ENCODE measurements at places on chromosomes 2 and 18. TPM values are rescaled to one million over a fixed set of nuclear protein-coding genes. Genes with fewer than 3 reads are reported as not detected.

Gene CD8B2
- total RNA-seq: 0.09 TPM

Gene PID1
- 11.3 TPM for total RNA-seq

Gene KIAA2012
- total RNA-seq: 0.37 TPM

DNA sequence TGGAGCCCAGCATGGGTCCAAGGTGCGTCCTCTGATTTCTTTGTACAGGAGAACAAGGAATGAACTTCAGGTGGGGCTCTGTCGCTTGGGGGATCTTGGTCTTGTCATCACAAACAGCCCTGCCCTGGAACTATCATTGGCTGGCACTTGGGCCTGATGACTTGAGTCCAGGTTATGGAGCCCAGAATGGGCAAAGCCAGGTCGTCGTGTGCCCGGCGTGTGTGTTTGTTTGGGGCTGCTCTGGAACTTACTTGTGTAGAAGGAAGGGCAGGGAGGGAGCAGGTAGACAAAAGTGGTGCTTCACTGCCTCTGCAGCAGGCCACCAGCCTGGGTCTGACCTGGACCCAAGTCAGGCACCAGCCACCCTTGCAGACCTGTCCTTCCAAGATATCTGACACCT is 306.3 kb upstream of the HS6ST1 start:
- peak; percentile 18 for DNase-seq
- H3K36me3 ChIP-seq: no peaks in the 10 kb centered on the region
- H3K27me3 ChIP-seq: no peaks in the 10 kb centered on the region
- no peaks in the 10 kb centered on the region for H3K4me1 ChIP-seq
- no peak overlapping the region for H3K27ac ChIP-seq

DNA sequence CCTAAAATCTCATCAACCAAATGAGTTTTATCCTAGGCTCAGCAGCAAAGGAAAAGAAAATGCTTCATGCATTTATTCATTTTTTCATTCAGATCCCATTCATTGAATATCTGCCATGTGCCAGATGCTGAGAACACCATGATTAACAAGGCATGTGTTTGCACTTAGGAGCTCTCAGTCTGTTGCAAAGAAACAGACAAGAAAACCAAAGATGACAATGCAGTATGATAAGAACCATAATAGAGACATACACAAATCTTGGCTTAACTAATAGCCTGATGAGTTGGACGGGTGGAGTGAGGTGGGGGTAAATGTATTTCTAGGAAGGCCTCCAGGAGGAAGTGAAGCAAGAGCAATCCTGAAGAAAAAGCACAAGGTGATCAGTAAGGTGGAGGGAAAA is 177.8 kb upstream of the SCN7A start:
- H3K36me3 ChIP-seq: no peaks in the 10 kb centered on the region
- no peak overlapping the region for H3K27ac ChIP-seq
- no peaks in the 10 kb centered on the region for H3K4me1 ChIP-seq
- H3K4me3 ChIP-seq: no peak overlapping the region
- no peaks in the 10 kb centered on the region for H3K27me3 ChIP-seq

DNA sequence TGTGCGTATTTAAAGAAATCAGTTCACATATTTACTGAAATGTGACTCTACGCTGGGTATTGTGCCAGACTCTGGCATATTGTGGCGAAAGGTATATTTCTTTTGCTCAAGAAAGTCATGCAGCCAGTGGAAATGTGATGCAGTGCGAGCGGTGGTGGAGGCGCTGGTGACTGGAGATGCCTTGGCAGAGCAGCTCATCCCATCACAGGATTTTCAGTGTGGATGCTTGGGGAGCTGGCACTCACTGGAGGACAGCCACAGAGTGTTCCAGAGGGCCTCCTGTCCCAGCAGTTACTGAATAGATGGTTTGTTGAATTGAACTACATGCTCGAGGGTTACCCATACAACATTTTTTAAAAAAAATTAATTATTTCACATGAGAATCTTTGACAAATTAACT is 117.6 kb downstream of the ZNF407 start:
- H3K4me3 ChIP-seq: no peak overlapping the region
- no peak for DNase-seq
- H3K4me1 ChIP-seq: no peaks in the 10 kb centered on the region
- no peaks in the 10 kb centered on the region for H3K36me3 ChIP-seq
- no peaks in the 10 kb centered on the region for H3K27me3 ChIP-seq

DNA sequence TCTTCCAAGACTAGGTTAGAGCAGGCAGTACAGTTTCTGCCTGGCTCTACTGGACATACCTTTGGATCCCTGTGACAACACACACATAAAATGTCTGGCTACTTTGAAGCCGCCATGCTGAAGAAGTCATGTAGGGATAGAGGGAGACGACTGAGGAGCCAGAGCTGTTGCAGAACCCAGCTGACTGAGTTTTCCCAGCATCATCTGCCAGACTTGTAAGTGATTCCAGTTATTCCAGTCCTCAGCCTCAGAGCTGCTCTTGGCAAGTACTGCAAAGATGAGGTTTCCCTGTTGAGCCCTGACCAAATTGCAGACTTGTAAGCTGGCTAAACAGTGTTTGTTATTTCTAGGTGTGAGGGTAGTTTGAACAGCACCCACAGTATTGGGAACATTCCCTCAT is 31.5 kb upstream of the TSPYL6 start:
- H3K27ac ChIP-seq: no peak overlapping the region
- DNase-seq: no peak
- H3K4me1 ChIP-seq: no peaks in the 10 kb centered on the region
- no peak overlapping the region for H3K4me3 ChIP-seq
- no peaks in the 10 kb centered on the region for H3K27me3 ChIP-seq

GRCh38 chr18:52499016-52499415 is 159.0 kb downstream of the DCC start:
- no peaks in the 10 kb centered on the region for H3K27me3 ChIP-seq
- H3K36me3 ChIP-seq: no peaks in the 10 kb centered on the region
- DNase-seq: no peak
- no peak overlapping the region for H3K4me3 ChIP-seq
- no peak overlapping the region for H3K27ac ChIP-seq

DNA sequence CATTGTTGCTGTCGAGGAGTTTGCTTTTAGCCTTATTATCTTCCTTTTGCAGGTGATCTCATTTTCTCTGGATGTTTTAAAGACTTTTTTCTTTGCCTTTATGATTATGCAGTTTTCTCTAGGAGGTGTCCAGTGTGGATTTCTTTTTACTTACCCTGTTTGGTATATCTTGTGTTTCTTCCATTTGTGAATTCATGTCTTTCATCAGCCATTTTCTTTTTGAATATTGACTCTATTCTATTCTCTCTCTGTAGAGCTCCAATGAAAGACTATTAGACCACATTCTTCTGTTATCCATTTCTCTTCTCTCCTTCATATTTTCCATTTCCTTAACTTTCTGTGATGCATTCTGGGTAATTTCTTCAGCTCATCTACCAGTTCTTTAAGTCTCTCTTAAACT is 34.4 kb downstream of the CDK15 start:
- no peak for DNase-seq
- no peak overlapping the region for H3K4me3 ChIP-seq
- H3K27ac ChIP-seq: no peak overlapping the region
- no peaks in the 10 kb centered on the region for H3K4me1 ChIP-seq

- no peaks in the 10 kb centered on the region for H3K27me3 ChIP-seq
- H3K4me3 ChIP-seq: no peak overlapping the region
- no peaks in the 10 kb centered on the region for H3K36me3 ChIP-seq
- peak; percentile 47 for DNase-seq
- H3K4me1 ChIP-seq: peaks cover 17% of the 10 kb centered on the region
Measured at GRCh38 chr2:74558284-74559230, 4.0 kb downstream of the DOK1 start.

DNA sequence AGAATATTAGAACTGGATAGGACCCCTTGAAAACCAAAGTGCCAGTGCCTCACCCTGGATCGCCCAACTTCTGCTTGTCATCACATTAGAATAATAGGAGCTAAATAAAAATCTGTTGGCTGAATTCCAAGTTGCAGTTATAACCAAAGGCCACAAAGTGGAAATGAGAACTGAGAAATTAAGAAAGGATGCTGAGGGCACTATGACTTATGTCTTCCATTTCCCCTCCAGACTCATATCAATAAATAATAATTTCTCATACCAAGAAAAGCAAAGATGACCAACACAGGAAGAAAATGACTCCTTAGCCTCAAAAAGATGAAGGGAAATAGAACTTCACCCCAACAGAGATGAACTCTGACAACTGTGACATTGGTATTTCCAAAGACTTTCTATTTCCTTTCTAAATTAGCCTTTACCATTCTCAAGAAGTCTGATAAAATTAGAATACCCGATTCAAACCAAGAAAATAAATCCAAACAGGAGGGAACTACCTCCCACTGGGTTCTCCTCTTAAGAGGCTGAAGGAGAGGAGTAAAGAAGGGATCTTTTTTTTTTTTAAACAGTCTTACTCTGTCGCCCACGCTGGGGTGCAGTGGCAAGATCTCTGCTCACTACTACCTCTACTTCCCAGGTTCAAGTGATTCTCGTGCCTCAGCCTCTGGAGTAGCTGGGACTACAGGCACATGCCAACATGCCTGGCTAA is 46.5 kb upstream of the EPG5 start:
- no peaks in the 10 kb centered on the region for H3K27me3 ChIP-seq
- no peak overlapping the region for H3K4me3 ChIP-seq
- no peak overlapping the region for H3K27ac ChIP-seq
- DNase-seq: no peak
- no peaks in the 10 kb centered on the region for H3K4me1 ChIP-seq

DNA sequence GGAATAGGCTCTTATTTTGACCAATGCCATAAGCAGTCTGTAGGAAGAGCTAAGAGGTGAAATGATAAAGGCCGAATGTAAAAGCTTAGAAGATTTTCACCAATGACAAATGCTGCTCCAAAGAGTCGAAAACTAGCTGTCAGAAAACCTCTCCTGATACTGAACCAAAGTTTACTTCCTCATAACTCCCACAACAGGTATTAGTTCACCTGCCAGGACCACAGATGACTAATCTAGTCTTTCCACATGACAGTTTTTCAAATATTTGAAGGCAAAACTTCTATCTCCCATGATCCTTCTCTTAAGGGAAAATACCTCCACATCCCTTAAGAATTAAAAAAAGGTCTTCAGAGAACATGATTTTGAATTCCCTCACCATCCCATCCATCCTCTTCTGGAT is 473.2 kb upstream of the SPHKAP start:
- no peaks in the 10 kb centered on the region for H3K36me3 ChIP-seq
- peaks cover 29% of the 10 kb centered on the region for H3K4me1 ChIP-seq
- DNase-seq: no peak
- H3K27ac ChIP-seq: no peak overlapping the region
- H3K4me3 ChIP-seq: no peak overlapping the region

GRCh38 chr2:190075623-190076022 is 13.1 kb upstream of the MSTN start:
- no peak for DNase-seq
- H3K36me3 ChIP-seq: no peaks in the 10 kb centered on the region
- H3K27ac ChIP-seq: no peak overlapping the region
- no peaks in the 10 kb centered on the region for H3K27me3 ChIP-seq
- no peak overlapping the region for H3K4me3 ChIP-seq

DNA sequence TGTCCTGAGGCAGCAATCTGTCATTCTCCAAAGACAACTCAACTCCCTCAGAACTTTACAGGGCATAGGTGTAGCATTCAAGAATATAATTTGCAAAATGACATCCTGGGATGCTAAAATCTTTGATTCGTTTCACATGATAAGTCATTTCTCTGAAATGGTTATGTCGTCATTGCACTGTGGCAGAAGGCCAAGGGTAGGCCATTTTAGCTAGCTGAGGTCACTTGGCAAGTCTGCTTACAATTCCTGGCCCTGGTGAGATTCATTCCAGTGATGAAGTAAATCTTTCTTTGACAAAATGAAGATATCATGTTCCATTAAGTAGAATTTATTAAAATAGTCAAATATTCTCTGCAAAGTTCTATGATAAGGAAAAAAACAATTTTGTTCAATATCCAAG is 1410.3 kb upstream of the LRRTM1 start:
- no peak overlapping the region for H3K4me3 ChIP-seq
- no peak overlapping the region for H3K27ac ChIP-seq

DNA sequence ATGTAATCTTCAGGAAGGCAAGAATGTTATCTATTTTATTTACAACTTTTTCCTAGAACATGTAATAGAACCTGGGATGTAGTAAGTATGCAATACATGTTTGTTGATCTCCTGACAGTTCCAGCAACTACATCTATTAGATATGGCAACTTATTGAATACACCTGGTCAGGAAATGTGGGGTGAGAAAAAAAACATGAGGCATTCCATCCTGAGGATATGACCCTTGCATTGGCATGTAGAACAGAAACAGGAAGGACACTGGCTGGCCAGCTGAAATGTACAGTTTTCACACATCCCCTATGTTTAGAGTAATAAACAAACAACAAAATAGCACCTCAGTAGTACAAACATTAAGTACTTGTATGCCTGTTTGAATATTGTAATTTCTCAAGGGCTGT is 272.6 kb upstream of the NT5C1B start:
- H3K4me1 ChIP-seq: 0 out of 2 replicates have a peak, but pooled peaks cover 3% of the 10 kb centered on the region
- no peak overlapping the region for H3K27ac ChIP-seq
- H3K27me3 ChIP-seq: no peaks in the 10 kb centered on the region
- DNase-seq: no peak
- no peak overlapping the region for H3K4me3 ChIP-seq
- H3K36me3 ChIP-seq: no peaks in the 10 kb centered on the region

DNA sequence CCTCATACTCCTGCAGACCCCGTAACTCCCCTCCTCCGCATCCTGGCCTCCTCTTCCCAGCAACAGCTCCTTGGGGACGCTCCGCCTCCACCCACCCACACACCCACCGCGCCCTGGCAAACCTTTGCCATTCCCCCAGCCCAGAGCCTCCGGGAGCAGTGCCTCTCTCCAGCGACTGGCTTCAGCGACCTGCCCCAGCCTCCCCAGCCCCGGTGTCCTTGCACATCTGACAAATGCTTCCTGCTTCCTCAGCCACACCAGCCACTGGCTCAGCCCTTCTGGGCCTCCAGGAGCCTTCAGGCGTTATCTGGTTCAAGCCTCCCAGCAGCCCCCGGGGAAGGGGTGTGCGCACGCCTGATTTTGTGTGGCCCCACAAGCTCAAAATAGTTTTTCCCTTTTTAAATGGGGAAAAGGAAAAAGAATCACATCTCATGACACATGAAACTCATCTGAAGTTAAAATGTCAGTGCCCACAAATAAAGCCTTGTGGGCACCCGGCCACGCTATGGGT is 14.2 kb downstream of the ESPNL start:
- H3K4me3 ChIP-seq: no peak overlapping the region
- no peaks in the 10 kb centered on the region for H3K36me3 ChIP-seq
- no peak overlapping the region for H3K27ac ChIP-seq
- H3K4me1 ChIP-seq: no peaks in the 10 kb centered on the region

DNA sequence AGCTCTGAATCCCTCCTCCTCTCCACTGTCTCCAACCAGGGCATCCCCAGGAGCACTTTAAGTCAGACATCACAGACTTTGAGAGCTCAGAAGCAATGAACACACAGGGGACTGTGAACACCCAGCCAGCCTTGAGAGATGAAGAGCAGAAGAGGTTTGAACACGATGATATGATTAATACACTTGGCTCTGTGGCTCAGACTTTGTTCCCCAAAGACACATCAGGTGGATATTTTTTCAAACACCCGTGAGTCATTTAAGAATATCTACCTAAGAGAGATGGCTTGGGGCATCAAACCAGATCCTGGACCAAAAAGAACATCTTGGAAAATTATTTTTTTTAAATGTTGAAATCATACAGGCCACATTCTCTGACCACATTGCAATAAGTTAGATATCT is 134.9 kb upstream of the OTOS start:
- no peak overlapping the region for H3K4me3 ChIP-seq
- H3K36me3 ChIP-seq: no peaks in the 10 kb centered on the region
- H3K27me3 ChIP-seq: no peaks in the 10 kb centered on the region

Measured in Caco-2 (cell line).